Kidney (tissue), 22 donors: ENCODE measurements at places on chromosomes 4 and X. TPM values are rescaled to one million over a fixed set of nuclear protein-coding genes. Genes with fewer than 3 reads are reported as not detected.

GRCh38 chrX:39779952-39780783 is 317.6 kb downstream of the BCOR start:
- DNase-seq: no peak

The SORBS2 gene
- polyA plus RNA-seq: 26.0 TPM

The CDS1 gene
- polyA plus RNA-seq: 13.5 TPM

The LRAT gene
- 0.15 TPM for polyA plus RNA-seq

The ATP8A1 gene
- 4.6 TPM for polyA plus RNA-seq

DNA sequence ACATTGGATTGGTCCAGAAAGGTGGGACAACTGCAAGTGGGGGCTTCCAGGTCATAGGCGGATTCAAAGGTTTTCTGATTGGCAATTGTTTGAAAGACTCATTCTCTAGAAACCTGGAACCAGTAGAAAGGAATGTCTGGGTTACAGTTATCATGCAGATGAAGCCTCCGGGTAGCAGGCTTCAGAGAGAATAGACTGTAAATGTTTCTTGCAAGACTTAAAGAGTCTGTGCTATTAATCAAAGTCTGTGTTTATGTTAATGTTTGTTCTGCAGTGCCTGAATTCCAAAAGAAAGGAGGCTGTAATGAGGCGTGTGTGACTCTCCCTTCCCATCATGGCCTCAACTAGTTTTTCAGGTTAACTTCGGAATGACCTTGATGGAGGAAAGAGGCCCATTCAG is 43.9 kb upstream of the GC start:
- no peak for DNase-seq
